H9 (cell line): ENCODE measurements at places on chromosomes 5 and 9.

GRCh38 chr5:41636605-41637004 is 126.2 kb upstream of the PLCXD3 start:
- peak; percentile 54 for DNase-seq

GRCh38 chr5:93006915-93007314 is 574.1 kb downstream of the NR2F1-AS1 start:
- DNase-seq, result no peak

DNA sequence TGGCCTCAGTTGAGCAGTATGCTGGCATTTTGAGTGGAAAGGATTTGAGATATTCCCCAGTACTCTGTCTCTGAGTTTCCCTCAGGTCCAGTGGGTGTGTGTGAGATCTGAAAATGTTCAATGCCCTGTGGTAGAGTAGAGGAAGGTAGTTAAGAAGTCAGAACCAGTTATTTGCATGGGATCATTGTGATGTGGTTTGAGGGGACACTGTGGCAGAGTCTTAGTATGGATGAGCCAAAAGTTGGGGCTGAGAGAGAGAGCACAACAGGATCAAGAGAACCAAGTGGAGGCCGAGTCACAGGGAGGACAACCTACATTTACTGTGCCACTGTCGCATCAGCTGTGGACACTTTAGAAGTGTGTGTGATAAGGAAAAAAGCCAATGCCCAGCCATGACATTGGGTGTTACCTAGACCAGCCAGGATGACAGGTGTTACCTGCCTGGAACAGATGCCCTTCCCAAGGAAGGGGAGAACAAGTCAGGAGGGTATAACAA is 128.9 kb upstream of the IL12B start:
- no peak for DNase-seq

DNA sequence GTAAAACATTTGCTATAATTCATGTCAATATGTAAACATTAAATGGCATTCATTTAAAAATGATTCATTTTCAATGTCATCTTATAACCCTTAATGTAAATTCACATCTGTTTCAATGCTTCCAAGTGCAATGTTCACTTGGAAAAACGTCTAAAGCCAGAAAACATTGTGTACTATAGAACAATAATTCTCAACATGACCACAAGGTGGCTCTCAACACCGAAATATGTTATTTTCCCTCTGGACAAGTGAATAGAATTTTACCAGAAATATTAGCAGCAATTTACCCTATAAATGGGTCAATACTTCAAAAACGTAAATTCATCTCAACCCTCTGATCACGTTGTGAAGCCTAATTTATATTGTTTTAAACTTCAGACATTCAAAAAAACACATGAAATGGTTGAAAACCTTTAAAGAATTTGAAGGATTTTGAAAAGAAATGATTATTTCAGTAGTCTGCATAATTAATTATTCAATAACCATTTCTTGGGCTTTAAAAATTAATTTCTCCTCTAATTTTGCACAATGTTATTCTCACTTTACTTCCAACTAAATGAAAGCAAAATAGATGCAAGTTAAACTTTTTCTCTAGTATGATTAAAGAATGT is 11.0 kb downstream of the CDH10 start:
- no peak for DNase-seq

DNA sequence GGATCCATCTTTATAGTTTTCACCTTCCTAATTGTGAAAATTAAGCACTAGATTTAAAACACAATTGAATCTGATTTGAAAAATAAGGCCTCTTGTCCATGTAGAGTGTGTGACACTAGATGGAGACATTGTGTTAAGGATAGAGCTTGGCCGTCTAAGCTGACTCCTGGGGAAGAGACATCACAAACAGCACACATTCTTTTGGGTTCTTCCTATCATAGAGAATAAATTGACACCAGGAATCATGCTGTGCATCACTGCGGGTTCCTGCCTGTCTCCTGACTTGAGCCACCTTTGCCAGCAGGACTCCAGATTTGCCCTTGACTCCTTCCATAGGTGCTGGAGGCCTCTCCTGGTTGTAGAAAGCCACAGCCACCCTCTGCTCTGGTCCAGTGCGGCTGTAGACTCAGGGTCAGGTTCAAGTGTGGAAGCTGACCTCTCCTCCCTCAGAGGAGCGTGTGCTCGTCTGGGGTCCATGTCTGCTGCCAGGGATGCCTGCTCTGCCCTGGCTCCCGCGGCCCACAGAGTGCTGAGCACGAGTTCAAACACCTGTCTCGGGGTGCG is 11.2 kb downstream of the ROPN1L start:
- peak; percentile 45 for DNase-seq

DNA sequence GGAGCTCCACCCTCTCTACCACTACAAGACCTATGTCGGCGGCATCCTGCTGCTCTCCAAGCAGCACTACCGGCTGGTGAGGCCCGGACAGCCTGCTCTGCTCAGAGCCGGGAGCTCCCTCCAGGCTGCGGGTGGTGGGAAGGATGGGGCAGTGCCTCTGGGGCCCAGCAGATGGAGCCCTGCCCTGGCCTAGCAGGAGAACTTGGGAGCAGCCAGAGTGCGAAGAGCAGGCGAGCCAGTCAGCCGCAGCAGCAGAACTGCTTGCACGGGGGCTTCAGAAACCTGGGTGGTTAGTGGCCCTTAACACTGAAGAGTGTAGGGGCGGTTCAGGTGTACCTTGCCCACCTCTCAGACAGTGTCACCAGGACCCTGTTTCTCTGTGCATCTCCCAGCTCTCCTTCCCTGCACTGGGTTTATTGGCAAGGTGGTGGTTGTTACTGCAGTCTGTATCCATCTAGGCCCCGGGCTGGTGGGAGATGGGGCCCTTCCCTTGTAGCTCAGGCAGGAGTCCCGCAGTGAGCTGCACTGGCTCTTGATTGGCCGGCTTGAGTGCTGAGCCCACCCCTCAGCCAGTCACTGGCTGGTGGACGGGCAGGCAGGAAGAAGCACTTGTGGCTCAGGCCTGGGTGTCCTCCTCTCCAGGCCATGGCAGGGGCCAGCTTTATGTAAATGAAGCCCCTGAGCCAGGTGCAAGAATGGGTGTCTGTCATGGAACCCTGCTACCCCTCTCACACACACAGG is 7.7 kb downstream of the B4GALT7 start:
- DNase-seq, result peak; percentile 96

DNA sequence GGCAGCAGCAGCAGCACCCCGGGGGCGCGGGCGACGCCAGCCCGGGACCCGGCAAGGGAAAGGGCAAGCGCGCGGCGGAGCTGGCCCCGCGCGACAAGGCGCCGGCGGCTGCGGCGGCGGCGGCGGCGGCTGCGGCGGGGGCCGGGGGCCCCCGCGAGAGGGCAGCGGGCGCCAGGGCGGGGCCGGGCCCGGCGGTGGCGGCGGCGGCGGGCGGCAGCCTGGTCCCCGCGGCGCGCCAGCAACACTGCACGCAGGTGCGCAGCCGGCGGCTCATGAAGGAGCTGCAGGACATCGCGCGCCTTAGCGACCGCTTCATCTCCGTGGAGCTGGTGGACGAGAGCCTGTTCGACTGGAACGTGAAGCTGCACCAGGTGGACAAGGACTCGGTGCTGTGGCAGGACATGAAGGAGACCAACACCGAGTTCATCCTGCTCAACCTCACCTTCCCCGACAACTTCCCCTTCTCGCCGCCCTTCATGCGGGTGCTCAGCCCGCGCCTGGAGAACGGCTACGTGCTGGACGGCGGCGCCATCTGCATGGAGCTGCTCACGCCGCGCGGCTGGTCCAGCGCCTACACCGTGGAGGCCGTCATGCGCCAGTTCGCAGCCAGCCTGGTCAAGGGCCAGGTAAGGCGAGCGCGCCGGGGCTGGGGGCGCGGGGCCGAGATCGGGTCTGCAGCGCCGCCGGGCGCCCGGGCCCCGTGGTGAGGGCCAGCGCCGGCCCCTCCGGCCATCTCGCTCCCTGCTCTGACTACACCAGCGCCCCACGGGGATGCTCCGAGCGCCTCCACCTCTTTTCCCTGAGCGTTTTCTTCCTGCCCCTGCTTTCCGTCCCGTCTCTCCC is at the start of gene UBE2QL1:
Gene UBE2QL1, plus strand, starts transcription at position 238 of the 843 bp plus-strand sequence. Its CDS starts 35 bp downstream, at position 273.
- DNase-seq, result peak; percentile 45

DNA sequence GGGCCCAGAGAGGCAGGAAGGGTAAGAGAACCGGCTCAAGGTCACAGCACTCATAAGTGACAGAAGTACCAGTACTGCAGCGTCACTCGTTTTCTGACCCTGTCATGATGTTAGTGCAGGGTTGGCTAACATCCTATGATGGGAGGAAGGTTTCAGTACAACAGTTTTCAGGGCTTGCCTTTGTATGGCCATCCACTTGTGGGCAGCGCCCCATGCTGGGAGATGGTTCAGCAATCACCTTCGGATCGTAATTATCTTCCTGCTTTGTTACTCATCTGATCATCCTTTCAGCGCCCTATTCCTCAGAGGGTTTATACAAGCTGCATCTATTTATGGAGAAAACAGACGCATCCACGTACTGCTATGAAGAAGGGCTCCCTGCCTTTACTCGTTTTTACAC is 2.4 kb downstream of the MAP1B start:
- no peak for DNase-seq

DNA sequence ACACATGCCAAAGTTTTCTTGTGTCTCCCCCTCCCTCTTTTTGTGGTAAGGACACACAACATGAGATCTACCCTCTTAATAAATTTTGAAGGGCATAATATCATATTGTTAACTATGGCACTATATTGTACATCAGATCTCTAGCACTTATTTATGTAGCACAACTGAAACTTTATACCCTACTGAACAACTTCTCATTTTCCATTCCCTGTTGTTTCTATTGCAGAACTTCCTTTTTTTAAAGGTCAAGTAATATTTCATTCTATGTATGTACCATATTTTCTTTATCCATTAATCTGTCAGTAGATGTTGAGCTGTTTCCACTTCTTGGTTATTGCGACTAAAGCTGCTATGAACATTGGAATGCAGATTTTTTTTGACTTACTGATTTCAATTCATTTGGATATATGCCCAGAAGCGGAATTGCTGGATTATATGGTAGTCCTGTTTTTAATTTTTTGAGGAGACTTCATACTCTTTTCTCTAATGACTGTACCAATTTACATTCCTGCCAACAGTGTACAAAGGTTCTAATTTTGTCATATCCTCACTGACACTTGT is 305.3 kb downstream of the PRR16 start:
- DNase-seq, result no peak

GRCh38 chr9:76424491-76424890 is 30.3 kb upstream of the RFK start:
- no peak for DNase-seq

- peak; percentile 58 for DNase-seq
Measured at GRCh38 chr9:126626127-126626925, 12.6 kb downstream of the LMX1B start.

- DNase-seq, result no peak
Measured at GRCh38 chr9:86413971-86414880, 60.0 kb upstream of the TUT7 start.

GRCh38 chr5:140737486-140737885 is 37.2 kb downstream of the ZMAT2 start:
- no peak for DNase-seq

DNA sequence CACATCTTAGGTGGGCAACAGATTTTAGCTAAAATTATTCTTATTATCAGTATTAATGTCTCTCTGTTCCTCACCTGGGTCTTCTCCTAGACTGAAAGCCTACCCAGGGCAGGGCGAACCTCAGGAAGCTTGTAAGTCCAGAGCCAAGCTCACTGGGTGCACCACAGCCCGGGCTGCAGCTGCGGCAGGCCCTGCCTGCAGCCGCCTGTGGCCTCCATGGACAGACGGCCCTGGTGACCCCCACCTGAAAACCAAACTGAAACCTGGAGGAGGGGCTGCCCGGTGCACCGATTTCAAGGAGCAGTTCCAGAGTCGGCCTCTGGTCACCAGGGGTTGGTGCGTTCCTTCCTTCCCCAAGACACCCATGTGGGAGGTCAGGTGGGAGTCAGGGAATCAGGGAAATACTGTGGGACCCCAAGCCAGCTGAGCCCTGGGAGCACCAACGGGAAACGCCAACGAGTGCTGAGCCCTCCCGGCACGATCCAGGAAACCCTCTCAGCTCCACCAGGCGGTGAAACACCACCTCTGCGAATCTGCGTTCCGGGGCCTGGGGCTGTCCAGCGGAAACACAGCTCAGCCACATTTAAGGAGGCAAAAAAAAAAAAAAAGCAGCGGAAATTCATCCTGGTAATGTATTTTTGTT is 68.6 kb upstream of the PPP1R26 start:
- peak; percentile 56 for DNase-seq

GRCh38 chr5:176394881-176395675 is 6.5 kb downstream of the HIGD2A start:
- DNase-seq, result no peak

- no peak for DNase-seq
Measured at GRCh38 chr5:67160985-67161384, 35.6 kb downstream of the CD180 start.

DNA sequence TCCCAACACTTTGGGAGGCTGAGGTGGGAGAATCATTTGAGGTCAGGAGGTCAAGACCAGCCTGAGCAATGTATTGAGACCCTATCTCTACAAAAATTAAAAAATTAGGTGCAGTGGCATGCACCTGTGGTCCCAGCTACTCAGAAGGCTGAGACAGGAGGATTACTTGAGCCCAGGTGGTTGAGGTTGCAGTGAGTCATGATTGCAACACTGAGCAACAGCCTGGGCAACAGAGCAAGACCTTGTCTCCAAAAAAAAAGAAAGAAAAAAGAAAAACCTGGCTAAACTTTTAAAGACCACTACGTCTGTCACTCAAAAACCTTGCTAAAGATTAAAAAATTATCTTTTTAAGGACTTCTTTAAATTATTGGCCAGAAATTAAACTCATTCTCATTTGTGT is 59.8 kb upstream of the ABCA1 start:
- no peak for DNase-seq

- peak; percentile 52 for DNase-seq
Measured at GRCh38 chr5:3195994-3196393, 399.6 kb upstream of the IRX1 start.

GRCh38 chr5:175682664-175683063 is 24.8 kb downstream of the HRH2 start:
- DNase-seq, result no peak

DNA sequence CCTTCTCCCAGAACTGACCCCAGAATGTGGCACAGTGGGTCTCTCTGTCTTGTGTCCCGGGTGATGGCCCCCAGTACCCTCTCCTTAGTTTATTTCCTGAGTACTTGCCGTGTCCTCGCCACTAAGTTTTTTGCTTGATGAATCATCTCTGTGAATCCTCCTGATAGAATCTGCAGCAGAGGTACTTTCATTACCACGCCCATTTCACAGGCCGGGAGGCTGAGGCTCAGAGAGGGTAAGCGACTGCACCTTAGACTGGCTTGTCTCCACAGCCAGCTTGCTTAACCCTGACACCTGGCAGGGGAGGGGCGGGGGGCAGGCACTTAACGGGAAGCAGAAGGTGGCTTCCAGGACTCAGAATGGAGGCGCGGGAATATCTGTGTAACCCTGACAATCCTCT is 7.9 kb upstream of the IER5L start:
- DNase-seq, result no peak

GRCh38 chr5:158382473-158382872 is 523.5 kb upstream of the CLINT1 start:
- DNase-seq, result peak; percentile 42

- no peak for DNase-seq
Measured at GRCh38 chr5:181051841-181052671, 12.0 kb downstream of the BTNL9 start.

GRCh38 chr5:67063791-67064190 is 132.8 kb downstream of the CD180 start:
- no peak for DNase-seq

- DNase-seq, result no peak
Measured at GRCh38 chr5:125011014-125011413, 264.6 kb upstream of the ZNF608 start.
